ENCODE measurements at places on chromosomes 7 and 10.

DNA sequence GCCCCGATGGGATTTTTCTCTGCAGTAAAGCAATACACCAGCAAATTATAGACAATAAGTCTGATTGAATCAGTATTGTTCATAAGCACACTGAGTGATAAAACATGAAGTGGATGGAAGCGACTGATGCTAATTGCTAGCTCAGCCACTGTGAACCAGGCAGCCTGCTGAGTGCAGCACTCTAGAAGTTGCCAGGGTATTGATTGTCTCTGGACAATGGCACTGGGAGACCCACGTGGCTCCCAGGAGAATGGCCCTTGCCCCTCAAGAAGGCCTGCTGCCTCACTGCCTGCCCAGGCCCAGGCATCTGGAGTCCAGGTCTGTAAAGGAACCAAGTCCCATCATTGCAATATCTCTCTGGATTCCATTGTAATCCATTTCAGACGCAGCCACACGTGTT is 80.4 kb upstream of the TCERG1L start:
- no peak for DNase-seq

DNA sequence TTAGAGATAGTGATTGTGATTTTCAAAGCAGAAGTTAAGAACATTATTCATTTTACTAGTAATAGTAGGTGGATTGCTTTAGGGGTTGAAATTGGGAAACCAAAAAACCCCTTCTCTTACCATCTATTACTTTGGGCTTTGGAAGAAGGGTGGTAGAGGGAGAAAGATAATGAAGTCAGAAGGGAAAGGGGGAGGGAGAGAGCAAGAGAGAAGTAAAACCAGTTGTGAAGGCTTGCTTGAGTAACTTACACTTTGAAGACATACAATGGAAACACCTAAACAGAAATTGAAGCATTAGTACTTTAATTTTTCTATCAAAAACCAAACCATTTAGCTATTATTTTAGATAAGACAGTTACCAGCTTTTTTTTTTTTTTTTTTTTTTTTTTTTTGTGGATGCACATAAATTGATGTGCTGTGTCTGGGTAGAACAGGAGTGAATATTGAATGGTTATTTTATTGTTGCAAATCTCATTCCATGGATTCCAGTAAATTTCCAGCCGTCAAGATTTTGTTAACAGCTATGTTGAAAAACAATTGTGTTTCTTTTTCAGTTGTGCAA is 5.5 kb downstream of the PRKAR2B start:
- no peak for DNase-seq

DNA sequence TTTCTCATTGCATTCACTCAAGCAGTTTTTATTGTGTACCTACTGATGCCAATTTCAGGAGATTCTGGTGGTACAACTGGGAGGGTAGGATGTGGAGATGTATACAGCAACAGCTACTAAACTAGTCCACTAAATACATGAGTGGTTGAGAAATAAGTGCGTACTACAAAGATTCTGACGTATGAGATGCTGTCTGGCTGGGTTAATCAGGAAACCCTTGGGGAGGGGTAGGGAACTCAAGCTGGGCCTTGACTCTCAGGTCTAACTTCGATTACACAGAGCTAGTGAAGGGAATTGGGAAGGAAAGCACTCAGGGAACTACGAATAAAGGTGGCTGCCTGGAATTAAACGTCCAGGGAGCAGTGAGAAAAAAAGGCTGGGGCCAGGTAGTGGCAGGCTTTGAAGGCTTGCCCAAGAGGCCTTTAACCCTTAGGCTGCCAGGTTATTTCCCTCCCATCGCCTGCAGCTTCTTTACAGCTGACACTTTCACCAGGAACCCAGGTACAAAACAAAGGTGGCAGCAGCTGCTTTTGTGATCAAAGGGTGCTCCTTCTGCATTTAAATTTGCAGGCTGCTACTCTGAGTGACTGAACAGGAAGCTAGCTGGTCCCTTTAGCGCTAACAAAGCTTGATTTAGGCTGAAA is 3.2 kb downstream of the MMS19 start:
- no peak for DNase-seq

- no peak for DNase-seq
Measured at GRCh38 chr10:273088-273487, 137.8 kb downstream of the ZMYND11 start.

GRCh38 chr10:62755662-62756653 is 48.6 kb upstream of the ADO start:
- DNase-seq = no peak

- DNase-seq = no peak
Measured at GRCh38 chr10:99785646-99786045, 3.2 kb downstream of the ABCC2 start.

GRCh38 chr10:98659951-98660350 is 213.2 kb upstream of the HPS1 start:
- no peak for DNase-seq

GRCh38 chr10:75512203-75512933 is 80.9 kb downstream of the LRMDA start:
- DNase-seq = no peak

- no peak for DNase-seq
Measured at GRCh38 chr7:101124376-101125056, 2.4 kb upstream of the SERPINE1 start.

- no peak for DNase-seq
Measured at GRCh38 chr7:75776295-75776971, 4.4 kb upstream of the CCL26 start.

DNA sequence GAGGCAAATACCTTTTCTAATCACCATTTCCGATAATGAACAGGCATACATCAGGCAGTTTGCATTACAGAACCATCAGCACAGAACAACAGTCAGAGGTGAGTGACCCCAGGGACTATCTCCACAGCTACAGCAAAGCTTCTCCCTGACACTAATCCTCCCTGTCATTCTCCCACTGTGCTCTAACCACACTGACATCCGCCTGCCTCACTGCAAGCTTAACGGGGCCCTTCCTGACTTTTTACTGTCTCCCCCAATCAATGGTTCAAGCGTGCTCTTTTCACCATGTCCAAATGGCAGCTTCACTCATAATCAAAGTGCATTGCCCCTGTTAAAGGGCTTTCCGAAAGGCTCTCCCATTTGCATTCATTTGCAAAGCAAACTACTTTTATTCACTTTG is 196.3 kb downstream of the DNAJC1 start:
- DNase-seq = no peak

DNA sequence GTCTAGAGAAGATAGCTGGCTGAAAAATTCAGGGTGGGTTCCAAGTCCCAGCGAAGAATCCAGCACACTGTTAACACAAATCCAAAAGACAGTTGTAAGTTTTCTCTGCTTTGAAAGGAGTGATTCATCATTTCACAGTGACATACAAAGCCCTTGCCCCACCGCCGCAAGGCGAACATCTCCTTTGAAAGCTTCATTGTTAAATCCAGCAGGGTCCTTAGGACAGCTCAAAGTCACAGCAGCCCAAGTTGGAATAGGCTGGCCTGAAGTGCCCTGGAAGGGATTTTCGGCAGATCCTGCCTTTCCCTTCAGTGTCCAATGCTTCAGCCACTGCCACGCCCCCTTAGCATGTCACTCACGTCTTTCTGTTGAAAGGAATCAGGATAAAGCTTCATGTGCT is 526.1 kb downstream of the CALN1 start:
- DNase-seq = no peak

DNA sequence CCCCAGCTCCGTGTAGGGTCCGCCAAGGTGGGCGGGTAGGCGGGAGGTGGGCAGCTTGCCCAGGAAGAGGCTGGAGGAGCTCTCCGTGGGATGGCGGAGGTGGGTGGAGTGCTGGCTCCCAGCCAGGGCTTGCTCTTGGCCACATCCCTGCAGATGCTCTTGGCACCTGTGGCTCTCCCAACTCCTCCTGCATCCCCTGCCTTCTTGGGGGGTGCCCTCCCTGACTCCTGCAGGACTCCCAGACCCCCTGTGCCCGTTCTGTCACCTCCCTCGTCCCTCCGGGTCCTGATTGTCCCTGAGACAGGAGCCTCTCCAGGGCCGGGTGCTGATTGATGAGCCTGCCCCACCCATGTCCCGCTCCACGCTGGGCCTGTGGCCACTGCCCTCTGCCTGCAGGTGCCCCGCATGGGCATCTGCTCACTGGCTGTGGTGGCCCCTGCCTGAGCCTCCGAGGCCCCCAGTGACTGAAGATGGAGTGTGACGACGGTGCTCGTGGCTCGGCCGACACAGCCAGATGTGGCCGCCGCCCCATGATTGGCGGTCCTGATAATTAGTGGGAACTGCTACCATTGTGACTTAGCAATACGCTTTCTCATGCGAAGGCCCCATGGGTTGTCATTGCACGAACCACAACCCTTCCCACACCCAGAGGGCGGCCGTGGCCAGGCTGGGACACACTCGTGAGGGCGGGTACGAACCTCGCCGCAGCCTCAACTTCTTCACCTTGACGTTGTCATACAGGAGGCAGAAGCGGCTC is 23.6 kb downstream of the CFAP46 start:
- peak; percentile 14 for DNase-seq

- no peak for DNase-seq
Measured at GRCh38 chr7:96534221-96534620, 175.4 kb downstream of the SEM1 start.

GRCh38 chr10:52599551-52600200 is 172.9 kb downstream of the MBL2 start:
- no peak for DNase-seq

DNA sequence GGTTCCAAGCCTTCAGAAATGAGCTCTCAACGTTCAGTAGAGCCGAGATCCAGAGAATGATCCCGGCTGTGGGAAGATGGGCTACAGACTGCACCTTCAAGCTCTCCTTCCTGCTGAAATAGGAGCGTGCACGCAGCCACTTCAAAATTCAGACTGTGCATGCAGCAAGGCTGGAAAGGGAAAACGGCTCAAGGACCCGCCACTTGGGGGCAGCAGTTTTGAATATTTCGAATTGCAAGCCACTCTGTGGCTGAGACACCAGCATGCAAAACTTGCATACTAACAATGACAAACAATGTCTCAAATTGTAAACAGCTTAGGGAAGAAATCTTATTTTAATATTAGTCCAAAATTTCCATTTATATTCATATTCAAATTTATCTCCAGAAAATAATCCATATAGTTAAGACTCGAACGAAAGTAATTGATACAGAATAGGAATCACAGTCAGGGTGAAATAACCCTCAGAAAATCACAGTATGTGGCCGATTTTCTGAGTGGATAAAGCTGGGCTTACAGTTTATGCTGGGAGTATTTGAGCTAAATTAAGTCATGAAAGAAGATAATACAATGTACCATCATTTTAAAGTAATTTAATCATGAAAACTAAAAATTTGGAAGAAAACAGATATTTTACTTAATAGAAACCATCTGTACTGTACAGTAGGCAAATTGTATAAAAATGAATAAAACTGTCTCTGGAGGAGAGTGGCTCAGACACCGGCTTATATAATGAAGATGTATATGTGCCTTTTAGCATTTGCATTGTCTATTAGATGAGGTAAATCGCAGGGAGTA is 137.9 kb upstream of the MKI67 start:
- peak; percentile 49 for DNase-seq

GRCh38 chr10:124909563-124909962 is 32.4 kb upstream of the ZRANB1 start:
- DNase-seq = no peak

- no peak for DNase-seq
Measured at GRCh38 chr10:122007415-122007814, 18.5 kb downstream of the TACC2 start.

GRCh38 chr7:80231707-80232106 is 97.1 kb downstream of the GNAI1 start:
- no peak for DNase-seq

DNA sequence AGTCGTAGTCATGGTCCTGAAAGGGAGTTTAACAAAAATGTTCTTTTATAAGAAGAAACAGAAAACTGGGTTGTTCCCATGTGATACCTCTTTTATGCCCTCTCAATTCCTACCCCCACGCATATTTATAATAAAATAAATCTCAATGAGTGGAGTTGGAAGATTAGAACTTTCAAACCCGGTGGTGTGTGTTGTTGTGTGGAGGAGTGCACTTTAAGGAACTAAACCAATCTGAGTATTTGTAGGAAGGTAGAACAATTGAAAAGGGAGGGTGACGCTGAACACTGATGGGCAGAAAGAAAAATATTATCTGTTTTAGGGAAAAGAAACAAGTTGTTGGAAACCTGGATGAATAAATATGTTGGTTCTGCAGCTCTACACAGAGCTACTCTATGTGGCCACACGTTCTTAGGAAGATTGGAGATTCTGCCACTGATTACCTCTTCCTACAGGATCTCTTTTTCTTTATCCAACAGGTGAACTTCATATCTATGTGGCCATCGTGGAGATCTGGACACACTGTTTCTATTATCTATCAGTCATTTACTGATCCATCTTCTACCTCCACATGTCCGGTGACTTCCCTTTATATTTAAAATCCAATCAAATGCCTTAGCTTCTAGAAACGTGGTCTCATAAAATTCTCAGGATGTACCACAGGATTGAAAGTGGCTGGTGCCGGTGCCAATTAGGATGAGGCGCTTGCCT is 13.1 kb upstream of the GATA3 start:
- DNase-seq = no peak

DNA sequence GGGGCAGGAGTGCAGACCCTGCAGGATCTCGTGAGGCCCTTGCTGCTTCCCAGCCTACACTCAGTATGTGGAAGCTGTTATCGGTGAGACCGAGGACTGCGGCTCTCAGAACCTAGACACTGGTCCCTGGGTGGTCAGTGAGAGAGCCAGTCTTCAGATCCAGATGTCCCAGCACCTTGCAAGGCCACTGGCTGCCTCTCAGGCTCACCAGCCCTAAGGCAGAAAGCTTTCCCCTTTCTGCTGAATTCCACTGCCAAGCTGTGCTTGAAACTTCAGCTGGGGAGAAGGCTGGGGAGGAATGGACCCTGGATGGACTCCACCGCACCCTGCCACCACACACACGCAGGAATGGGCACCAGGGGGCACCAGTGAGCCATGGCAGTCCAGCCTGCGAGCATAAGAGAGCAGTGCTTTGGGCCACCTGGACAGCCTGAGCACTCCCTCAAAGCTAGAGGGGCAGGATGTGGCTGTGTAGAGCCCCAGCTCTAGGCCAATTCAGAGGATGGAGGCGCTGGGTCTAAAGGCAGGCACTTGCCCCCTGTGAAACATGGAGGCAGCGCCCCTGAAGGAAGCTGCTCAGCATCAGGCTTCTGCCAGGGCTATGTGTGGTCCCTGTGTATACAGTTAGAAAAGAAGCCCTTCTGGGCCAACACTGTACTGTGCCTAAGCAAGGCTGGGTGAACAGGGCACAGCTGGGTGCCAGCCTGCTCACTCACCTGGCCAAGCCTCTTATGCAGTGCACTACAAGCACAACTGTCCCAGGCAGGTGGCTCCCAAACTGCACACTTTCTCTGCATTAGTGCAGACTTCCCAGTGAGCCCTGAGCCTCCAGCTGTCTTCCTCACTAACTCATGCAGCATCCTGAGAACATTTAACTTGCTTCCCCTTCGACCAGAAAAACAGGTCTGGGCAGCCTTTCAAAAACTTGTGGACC is 21.6 kb downstream of the TMEM72 start:
- no peak for DNase-seq

GRCh38 chr7:96426027-96426426 is 104.1 kb upstream of the SLC25A13 start:
- DNase-seq = no peak

GRCh38 chr10:50552771-50553535 is 70.8 kb downstream of the SGMS1 start:
- DNase-seq = no peak

Measured in DMS79 (cell line).